ENCODE measurements at places on chromosomes 5 and 9.

DNA sequence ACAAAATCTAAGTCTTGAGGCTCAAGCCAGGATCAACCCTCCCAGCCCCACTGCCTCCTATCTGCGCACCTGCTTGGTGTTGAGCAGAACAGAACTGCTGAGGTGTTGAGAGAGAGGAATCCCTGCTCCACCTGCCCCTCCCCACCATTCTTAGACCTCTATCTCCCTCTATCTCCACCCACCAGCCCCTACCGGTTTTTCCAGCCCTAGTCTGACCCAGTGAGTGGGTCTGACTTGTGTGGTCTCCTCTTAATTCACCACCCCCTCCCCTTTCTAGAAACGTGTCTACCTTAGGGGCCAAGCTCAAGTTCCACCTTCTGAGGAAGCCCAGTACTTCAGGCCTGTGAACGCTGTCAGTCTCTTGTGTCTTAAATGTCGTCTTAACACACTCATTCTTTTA lies 93.7 kb downstream of the ARHGAP26 start:
- DNase-seq: no peak

- no peak for DNase-seq
Measured at GRCh38 chr5:53749621-53750020, 189.2 kb downstream of the NDUFS4 start.

GRCh38 chr9:27367921-27368315 lies 71.0 kb upstream of the EQTN start:
- no peak for DNase-seq

GRCh38 chr9:104088416-104088815 lies 5.7 kb upstream of the SMC2 start:
- no peak for DNase-seq

GRCh38 chr9:86626802-86627201 lies 272.6 kb upstream of the TUT7 start:
- DNase-seq: no peak

DNA sequence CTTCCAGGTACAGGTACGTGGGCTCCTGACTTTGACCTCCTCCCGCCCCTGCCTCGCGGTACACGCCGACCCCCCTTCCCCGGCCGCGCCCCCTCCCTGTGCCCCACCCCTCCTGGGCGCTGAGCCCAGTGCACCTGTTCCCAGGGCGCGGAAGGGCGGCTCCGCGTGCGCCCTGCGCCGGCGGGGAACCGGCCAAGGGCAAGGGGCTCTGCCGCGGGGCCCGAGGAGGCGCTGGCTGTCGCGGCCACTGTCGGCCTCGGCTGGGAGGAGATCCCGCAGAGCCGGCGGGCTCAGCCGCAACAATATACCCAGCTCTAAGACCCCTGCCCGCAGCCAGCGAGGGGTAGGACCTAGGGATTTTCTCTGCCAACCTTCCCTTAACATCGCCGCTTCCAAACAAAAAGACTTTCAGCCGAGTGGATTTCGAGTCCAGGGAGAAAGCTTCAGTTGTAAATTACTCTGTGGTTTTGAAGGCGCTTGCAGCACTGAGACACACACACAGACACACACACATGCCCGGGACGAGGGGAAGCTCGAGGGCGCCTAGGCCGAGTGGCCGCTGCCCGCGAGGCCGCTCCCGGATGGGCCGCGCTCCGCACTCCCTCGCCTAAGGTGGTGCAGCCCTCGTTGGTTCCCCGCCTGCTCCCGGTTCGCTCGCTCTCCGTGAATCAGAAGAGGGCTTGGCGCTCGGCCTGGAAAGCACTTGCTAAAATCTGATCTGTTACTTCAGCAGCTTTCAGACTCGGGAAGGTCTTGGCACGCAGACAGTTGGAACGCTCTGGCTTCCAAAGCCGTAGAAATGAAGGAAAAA lies 1.2 kb downstream of the FGF18 start:
- no peak for DNase-seq
